Heart right ventricle (tissue), 16 donors: ENCODE measurements at places on chromosomes 6 and 20. TPM values are rescaled to one million over a fixed set of nuclear protein-coding genes. Genes with fewer than 3 reads are reported as not detected.

COMMD7 gene
- total RNA-seq, result 45.4 TPM

- H3K4me3 ChIP-seq, result no peak overlapping the region
- H3K36me3 ChIP-seq, result no peaks in the 10 kb centered on the region
- no peaks in the 10 kb centered on the region for H3K4me1 ChIP-seq
- H3K27me3 ChIP-seq, result no peaks in the 10 kb centered on the region
- no peak overlapping the region for H3K27ac ChIP-seq
These were observed 76.7 kb downstream of the RREB1 start for GRCh38 chr6:7184502-7184901.

DNA sequence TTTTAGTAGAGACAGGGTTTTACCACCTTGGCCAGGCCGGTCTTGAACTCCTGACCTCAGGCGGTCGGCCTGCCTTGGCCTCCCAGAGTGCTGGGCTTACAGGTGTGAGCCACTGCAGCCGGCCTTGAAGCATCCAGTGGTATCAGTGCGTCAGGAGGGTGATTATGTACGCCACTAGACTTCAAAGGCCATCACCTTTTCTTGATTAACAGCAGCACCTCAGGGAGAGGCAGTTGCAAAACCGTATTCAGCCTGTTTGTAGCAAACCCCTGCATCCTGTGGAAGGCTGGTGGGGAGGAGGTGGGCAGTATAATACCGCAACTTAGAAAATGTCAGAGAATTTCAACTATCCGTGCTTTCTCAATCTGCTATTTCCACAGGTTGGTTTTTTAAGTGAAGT is 27.3 kb upstream of the SHLD1 start:
- H3K4me1 ChIP-seq, result peaks cover 18% of the 10 kb centered on the region
- no peaks in the 10 kb centered on the region for H3K27me3 ChIP-seq
- H3K36me3 ChIP-seq, result no peaks in the 10 kb centered on the region
- no peak for DNase-seq
- H3K4me3 ChIP-seq, result no peak overlapping the region

TUBB2B gene
- 1.1 TPM for total RNA-seq

DNA sequence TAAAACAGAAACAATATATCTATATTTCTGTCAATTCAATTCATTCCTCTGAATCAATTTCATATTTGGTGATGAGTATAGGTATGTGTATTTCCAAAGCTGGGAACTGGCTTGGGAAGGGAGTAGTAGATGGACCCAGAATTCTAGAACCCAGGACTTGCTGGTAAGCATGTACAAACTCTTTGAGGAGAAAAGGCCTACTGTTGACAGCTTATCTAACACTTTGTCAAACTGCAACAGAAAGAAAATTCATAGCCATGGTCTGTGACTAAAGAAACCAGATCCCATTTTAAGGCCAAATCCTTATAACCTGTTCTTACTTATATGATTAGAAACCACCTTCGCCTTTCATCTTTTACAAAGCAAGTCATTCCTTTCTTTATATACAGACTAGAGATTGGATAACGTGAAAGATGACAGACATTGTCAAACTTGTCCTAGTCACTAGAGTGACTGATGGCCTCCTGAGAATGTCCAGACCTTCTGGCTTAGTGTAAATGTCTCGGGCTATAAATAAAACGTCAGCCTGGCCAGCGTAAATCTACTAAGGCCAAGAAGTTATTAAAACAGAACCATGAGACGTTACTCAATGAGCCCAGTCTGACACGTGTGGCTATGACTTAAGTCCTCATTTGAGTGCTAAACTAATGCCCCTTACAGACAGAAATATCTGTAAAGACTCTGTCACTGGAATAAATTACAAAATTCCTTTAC is 152.3 kb downstream of the ALDH8A1 start:
- H3K36me3 ChIP-seq, result no peaks in the 10 kb centered on the region
- no peaks in the 10 kb centered on the region for H3K27me3 ChIP-seq
- no peaks in the 10 kb centered on the region for H3K4me1 ChIP-seq
- no peak overlapping the region for H3K4me3 ChIP-seq
- DNase-seq, result no peak
- peak overlapping the region; percentile 58 for H3K27ac ChIP-seq

DNAAF9 gene
- total RNA-seq, result 29.1 TPM

GRCh38 chr6:3535776-3536435 is 79.1 kb upstream of the SLC22A23 start:
- no peak for DNase-seq
- H3K27me3 ChIP-seq, result no peaks in the 10 kb centered on the region
- no peak overlapping the region for H3K27ac ChIP-seq
- H3K4me3 ChIP-seq, result no peak overlapping the region
